Stimulated activated CD4-positive, alpha-beta T cell treated with anti-CD3 and anti-CD28 coated beads, Interleukin-4, amount 100 ng/mL, for 1 hour (primary cell): ENCODE measurements at places on chromosomes 16 and 17.
A peak's percentile ranks its signal among the peaks of the same experiment; 100 is the strongest.

DNA sequence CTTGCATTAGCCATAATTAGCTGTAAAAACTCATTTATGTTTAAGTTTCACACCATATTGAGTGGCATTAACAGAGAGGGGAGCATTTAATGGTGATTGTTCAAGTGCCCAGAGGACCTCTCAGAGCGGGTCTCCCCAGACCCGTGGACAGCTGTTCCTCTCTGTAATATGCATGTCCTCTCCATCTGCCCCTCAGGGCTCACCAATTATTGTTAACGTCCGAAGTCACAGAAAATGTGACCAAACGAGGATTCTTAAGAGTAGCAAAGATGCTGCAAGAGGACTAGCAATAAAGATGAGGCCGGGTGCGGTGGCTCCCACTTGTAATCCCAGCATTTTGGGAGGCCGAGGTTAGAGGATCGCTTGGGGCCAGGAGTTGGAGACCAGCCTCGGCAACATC lies 130.2 kb downstream of the CPPED1 start:
- DNase-seq: no peak

GRCh38 chr17:16446338-16446983 lies 31.1 kb downstream of the TRPV2 start:
- DNase-seq: no peak

DNA sequence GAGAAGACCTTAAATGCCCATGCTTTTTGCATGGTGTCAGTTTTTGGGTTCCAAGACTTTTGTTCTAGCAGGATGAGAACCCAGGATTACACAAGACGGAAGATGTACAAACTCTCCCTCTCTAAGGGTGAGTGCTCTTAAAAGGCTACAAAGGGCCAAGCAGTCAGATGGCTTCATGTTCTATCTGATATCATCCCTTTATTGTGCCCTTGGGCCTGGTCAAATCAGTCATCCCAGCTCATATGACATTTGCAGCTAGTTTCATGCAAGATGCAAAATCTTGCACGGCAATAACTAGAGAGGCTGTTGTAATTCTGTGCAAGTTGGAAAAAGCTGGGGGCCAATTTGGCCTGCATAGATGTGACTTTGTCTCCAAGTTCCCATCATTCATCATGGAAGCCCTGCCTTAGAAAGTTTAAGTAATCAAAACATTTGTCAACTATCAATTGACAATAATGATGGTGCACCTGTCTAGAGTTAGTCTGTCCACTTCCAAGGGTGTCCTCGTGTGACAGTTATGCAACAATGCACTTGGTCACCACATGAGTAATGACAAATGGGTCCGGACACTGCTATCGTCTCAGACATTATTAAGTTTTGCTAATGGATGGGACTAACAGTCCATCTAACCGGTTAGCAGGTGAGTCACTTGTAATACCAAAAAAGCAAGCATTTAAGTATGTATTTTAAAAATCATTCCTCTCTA lies 58.6 kb upstream of the ZFHX3 start:
- DNase-seq: no peak

GRCh38 chr17:17056156-17056539 lies 13.9 kb downstream of the MPRIP start:
- no peak for DNase-seq

GRCh38 chr17:78224231-78225087 lies 7.0 kb upstream of the TMEM235 start:
- DNase-seq: no peak

DNA sequence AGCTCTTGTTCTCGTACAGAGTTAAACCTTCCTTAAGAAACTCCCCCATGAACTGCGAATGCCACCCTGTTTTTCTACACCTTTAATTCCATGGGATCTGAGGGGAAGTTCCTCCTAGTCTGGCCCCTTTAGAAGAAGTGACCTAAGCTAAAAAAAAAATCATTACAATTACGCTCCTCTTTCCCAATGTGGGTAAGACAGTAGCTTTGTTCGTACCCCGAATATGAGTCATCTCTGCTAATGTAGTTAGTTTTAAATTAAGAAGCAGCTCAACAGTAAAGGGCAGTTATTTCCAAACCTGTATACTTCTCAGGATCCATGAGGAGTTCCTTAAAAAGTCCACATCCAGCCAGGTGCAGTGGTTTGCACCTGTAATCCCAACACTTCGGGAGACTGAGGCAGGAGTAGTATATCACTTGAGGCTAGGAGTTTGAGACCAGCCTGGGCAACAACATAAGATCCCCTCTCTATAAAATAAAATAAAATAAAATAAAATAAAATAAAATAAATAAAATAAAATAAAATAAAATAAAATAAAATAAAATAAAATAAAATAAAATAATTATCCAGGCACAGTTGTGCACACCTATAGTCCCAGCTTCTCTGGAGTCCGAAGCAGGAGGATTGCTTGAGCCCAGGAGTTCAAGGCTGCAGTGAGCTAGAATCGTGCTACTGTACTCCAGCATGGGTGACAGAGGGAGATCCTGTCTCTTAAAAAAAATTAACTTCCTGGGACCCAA lies 26.1 kb downstream of the RCVRN start:
- DNase-seq: no peak

GRCh38 chr16:55700961-55701360 lies 45.2 kb downstream of the SLC6A2 start:
- no peak for DNase-seq

GRCh38 chr17:60740584-60740983 lies 62.9 kb downstream of the BCAS3 start:
- no peak for DNase-seq

DNA sequence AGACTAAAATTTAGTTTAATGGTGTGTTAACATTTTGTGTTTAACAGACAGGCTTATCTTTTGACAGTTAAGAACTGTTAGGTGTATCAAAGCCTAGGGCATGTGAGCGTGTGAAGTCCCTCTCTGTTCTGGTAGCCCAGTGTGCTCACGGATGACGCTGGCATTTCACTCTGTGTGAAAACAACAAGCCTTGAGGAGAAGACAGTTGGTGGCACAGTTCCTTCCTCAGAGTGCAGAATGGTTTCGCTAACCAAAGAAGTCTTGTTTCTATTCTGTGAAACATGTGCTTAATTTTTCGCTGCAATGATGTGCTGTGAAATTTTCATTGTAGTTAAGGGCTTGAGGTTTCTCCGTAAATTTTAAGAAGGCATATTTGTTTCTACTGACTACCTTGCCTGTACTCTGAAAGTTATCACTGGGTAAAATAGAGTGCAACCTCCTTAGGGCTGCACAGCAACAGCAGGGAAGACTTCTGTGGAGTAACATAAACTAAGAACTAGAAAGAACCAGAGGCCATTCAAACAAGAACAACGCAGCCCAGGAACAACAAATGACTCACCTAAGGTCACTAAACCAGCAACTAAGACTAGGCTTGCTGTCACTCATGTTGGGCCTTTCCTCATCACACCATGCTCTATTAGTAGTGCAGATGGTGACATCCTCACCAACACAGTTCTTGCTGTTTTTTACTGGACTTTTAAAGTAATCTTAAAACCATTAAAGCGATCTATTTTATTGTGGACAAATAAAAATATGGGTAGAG lies 33.4 kb downstream of the BRD7 start:
- no peak for DNase-seq

DNA sequence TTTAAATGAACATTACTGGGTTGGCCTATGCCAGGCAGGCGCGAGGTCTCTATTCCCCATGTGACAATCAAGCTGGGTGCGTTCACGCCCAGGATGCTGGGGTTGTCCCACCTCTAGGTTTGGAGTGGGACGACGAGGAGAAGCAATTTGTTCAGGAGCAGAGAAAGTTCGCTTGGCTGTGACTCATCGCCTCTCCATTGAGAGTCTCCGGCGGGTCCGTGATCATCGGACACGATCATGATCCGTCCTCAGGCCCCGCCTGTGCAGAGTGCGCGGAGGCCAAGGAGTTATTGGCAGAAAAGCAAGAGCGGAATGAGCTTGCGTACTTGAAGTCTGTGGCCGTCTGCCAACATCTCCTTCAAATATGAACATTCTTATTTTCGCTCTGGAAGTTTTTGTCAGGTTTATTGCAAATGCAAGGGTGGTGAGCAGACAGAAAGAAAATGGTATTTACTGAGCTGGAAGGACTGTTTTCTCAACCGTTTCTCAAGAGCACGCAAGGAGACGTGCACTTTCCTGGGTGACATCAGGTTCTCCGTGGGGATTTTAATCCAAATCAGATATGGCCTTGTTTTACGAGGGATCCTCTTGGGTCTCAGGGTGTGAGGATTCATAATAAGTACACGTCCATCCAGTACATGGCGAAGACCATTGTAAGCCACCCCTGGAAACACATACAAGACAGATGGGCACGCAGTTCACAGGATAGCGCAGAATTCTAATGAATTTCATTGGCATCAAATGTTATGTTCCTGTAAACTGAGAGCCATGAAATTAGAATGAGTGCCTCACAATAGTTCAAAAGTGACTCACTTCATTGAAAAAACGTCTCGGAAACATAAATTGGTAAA lies 70.1 kb upstream of the CREBBP start:
- DNase-seq: no peak

GRCh38 chr17:1183171-1183873 lies 3.5 kb upstream of the ABR start:
- DNase-seq: no peak

- DNase-seq: no peak
These were observed 3.7 kb downstream of the GUCY2D start for GRCh38 chr17:8005967-8006730.

DNA sequence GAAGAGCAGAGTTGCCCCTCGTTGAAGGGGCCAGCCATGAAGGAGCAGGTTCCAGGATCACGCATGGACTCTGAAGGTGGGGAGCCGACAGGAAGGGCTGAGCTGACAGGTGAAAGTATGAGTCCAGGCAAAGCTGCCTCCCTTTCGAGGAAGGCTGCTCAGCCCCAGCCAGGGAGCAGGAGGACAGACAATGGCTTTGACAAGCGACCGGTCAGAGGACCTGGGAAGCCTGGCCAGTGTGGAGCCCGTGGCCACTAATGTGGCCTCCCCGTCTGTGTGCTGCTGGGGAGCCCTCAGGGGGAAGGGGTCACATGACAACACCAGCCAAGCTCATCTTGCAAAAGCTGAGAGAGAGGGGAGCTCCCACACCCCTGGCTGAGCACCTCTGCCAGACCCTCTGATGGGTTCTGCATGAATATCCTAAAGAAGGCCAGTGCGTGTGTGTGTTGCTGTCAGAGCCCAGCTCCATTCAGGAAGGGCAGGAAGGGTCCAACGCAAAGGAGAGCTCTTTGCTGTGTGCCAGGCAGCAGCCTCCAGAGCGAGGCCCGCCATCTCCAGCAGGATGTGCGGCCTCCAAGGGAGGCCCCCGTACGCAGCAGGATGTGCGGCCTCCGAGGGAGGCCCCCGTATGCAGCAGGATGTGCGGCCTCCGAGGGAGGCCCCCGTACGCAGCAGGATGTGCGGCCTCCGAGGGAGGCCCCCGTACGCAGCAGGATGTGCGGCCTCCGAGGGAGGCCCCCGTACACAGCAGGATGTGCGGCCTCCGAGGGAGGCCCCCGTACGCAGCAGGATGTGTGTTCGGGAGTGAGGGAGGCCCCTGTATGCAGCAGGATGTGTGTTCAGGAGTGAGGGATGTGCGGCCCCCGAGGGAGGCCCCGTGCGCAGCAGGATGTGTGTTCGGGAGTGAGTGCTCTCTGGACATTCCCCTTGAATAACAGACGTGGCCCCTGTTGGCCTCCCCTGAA lies 102.1 kb upstream of the CHMP6 start:
- DNase-seq: peak; percentile 30

DNA sequence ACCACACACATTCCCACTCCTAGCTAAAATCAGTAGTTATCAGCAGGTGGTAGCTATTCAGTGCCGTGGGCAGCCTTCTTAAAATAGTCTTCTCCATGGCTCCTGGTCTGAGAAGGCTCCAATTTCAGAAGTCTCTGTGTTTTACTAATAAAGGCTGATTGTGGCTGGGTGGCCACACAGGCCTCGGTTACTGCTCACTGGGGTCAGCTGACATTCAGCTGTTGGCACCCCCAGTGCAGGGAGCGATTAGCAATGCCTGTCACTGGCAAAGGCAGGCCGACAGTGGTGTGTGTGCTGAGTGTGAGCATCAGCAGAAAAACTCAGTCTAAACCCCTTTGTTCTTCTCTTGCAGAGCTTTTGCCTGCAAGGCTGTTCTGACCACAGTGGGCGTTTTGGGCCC lies 16.6 kb upstream of the DBNDD1 start:
- no peak for DNase-seq

- DNase-seq: no peak
These were observed 39.0 kb downstream of the HLF start for GRCh38 chr17:55303701-55304145.
